ENCODE measurements at places on chromosomes 7 and 10. TPM values are rescaled to one million over a fixed set of nuclear protein-coding genes. Genes with fewer than 3 reads are reported as not detected.
A peak's percentile ranks its signal among the peaks of the same experiment; 100 is the strongest.

- no peak for DNase-seq
Observed at GRCh38 chr10:118820326-118821116, 65.8 kb upstream of the CACUL1 start.

DNA sequence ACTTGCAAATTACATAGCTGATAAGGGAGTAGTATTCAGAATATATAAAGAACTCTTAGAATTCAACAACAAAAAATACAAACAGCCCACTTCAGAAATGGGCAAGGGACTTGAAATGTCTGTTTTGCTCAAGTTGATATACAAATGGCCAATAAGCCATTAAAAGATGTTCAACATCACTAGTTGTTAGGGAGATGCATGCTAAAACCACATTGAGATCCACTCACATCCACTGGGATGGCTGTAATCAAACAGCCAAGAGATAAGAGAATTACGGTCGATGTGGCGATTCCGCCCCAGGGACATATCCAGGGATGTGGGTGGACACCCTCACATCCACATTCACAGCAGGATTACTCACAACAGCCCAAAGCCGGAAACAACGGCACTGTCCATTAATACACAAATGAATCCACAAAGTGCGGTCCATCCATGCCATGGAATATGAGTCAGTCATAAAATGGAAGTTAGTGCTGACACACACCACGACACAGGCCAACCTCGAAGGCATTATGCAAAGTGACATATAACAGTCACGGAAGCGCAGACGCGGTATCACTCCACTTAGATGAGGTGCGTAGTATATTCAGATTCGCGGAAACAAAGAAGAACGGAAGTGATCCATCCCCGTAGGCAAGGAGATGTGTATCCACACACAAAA is 227.8 kb downstream of the DNAJB6 start:
- no peak for DNase-seq

DNA sequence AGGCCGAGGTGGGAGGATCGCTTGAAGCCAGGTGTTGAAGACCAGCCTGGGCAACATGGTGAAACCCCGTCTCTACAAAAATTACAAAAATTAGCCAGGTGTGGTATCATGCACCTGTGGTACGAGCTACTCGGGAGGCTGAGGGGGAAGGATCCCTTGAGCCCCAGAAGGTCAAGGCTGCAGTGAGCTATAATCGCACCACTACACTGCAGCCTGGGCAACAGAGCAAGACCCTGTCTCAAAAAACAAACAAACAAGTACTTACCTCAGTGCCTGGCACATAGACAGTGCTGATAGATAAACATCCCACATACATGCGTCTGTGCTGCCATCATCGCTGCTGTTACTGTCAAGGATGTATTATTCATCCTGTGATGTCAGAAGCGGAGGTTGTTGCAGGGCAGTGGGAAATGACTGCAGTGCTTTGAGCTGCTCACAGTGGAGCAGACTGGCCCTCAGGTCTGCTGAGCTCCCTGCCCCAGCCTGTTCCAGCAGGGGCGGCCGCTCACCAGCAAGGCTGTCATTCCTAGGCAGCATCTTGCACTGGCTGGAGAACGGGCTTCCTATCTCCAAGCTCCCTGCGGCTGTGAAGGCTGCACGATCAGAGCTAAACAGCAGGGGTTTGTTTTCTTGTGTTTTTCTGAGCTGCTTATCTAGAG is 18.6 kb downstream of the FOXK1 start:
- no peak for DNase-seq

Gene OR6V1
- polyA plus RNA-seq, result not detected

DNA sequence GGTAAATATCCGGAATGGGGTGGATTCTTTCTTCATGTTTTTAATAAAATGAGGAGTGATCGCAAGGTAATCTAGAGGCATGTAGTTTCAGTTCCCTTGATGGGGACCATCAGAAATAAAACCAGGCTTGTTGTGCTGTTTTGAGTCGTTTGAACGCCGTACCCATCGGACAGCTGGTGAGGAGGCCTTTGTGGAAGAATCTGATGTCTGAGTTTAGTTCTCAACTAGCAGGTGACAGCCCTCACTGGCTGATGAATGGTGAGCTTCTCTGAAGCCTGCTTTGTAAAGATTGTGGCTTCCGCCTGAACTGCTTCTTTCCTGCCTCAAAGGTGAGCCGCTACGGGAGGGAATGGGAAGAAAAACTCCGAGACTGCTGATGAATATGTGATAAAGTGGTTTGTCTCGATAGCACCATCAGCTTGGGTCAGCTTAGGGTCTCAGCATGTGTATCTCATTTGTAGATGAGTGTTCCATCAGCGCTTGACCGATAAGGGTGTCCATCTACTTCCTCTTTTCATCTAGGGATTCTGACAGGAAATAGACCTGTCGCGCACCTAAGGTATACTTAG is 977 bp downstream of the TMEM248 start:
- DNase-seq, result no peak

DNA sequence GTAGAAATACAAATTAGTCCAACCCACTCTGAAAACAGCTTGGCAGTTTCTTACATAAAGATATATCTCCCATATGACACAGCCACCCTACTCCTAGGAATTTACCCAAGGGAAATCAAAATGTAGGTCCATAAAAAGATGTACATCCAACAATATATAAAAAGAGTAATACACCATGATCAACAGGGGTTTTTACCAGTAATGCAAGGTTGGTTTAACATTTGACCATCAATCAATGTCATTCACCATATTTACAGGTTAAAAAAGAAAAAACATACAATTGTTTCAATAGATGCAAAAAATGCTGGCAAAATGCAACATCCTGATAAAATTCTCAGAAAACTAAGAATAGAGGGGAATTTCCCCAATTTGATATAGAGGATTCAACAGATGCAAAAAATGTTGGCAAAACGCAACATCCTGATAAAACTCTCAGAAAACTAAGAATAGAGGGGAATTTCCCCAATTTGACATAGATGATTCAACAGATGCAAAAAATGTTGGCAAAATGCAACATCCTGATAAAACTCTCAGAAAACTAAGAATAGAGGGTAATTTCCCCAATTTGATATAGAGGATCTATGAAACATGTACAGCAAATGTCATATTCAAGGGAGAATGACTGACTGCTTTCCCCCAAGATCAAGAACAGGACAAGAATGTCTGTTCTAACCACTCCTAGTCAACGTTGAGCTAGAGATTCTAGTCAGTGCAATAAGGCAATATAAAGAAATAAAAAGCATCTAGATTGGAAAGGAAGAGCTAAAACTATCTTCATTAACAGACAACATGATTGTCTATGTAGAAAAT is 13.7 kb downstream of the ADAP1 start:
- DNase-seq, result no peak

DNA sequence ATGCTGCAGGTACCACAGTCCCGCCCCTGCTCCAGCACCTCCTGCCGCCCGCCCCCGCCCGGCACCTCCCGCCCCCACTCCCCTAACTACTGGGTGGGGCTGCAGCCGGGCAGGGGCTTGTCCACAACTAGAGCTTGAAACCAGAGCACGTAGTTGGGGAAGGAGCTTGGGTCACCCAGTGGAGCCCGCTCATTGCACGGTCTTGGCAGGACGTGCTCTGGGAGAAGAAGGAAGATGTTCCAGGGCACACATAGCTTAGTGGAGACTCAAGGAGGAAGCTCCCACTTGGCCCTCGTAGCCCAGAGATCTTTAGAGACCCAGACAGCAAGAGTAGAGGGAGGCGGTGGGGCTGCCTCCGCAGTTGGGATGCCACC is 692 bp downstream of the IGFBP1 start:
- no peak for DNase-seq

Gene TDRD1
- polyA plus RNA-seq, result 0.29 TPM

Gene TMEM196
- polyA plus RNA-seq, result 0.04 TPM

- no peak for DNase-seq
Observed at GRCh38 chr7:46752881-46753366, 829.0 kb downstream of the TNS3 start.

DNA sequence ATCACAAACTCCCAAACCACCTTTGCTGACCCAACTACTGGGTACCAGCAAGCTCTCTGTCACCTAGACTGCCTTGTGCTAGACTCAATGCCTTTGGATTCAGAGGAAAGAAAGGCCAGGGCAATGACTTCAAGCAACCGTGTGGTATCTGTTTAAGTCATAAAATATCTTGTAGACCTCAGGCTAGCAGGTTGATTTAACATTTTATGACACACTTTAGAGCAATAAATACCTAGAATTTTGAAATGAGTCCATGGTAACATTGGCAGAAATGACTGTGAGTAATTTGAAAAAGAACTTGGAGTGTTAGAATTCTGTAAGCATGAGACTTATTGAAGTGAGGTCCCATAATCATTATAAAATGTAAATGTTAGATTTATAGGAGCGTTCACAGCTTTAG is 87.2 kb downstream of the TWIST1 start:
- DNase-seq, result peak; percentile 40

Gene GIMAP1
- 1.8 TPM for polyA plus RNA-seq

- no peak for DNase-seq
Observed at GRCh38 chr10:34789966-34790506, 25.1 kb downstream of the PARD3 start.

GRCh38 chr10:132058111-132058745 is 7.5 kb upstream of the JAKMIP3 start:
- no peak for DNase-seq

DNA sequence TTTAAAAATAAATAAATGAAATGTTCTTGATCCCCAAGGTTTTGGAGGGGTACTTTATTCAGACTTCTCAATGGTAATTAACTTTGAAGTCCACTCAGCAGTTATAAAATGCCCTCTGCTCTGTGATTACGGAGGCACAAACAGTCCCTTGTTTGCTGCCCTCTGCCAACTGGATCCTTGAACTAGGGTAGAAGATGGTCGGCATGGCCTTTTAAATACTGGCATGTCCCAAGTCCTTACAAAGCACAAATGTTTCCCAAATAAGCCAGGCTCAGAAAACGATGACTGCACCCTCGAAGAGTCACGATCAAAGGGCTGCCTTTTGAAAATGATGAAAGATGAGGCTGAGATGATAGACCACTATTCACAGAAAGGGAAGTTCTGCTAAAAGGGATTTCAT is 47.0 kb downstream of the GFRA1 start:
- no peak for DNase-seq

DNA sequence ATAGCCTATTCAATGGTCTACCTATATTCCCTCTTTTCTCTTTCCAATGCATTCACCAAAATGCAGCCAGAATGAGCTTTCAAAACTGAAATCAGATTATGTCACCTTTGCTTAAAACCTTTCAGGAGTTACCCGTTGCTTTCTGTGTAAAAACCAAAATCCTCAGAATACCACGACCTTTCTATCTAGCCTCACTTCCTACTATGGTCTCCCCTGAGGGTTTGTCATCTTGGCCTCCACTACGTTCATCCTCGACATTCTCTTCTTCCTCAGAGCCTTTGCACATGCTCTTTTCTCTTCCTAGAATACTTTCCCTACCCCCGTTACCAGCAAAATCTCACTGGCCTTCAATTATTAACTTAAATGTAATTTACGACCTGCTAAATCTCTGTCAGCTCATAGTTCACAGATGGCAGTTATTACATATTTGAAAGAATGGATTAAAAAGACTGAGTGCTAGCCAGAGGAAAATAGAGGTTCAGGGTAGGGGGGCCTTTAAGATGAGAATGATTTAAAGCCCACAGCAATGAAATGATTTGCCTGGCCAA is 380.8 kb upstream of the C7orf33 start:
- no peak for DNase-seq

GRCh38 chr7:70040970-70041766 is 442.9 kb downstream of the AUTS2 start:
- DNase-seq, result peak; percentile 51

GRCh38 chr7:6169805-6170520 is 102.5 kb downstream of the CYTH3 start:
- DNase-seq, result no peak

Gene LIPF
- not detected for polyA plus RNA-seq

DNA sequence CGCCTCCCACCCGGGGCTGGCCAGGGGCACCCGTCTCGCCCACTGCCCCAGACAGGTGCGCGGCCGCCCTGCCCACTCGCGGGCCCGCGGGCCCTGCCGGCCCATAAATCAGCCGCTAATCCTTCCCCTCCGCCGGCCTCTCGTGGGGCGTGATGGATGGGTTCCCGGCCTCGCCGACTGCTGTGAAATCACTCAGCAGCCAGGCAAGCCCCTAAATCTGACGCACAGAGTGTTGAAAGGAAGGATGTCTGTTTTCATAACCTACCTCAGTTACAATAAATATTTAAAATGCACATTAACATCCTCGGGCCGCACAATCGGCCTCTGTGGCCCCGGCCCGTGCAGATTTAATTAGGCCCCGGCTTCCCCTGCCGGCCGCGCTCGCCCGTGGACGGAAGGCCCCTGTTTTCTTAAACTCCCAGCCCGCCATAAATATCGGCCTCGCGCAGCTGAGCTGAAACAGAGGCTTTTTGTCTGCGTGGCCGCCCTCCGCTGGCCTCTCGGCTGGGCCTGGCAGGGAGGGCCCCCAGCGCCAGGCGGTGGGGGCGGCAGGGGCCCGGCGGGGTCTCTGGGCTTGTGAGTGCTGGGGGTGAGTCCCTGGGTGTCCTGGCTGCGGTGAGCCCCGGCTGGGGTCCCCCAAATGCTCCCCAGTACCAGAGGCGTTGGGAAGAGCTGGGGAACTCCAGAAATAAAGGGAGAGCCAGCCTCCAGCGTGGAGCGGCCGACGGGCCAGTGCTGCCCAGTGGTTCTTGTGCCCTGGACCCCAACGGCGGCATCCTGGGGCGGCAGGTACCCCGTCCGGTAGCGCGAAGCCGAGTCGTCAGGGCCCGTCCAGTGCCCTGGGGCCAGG is 90.7 kb downstream of the UNCX start:
- peak; percentile 78 for DNase-seq

Gene PRKCQ
- 15.2 TPM for polyA plus RNA-seq

Data from muscle of back (tissue), 13 donors.